Lung microvascular endothelial cell (primary cell): ENCODE measurements at places on chromosomes 1 and 21.

GRCh38 chr1:160780398-160780755, 15.6 kb upstream of the LY9 start:
- DNase-seq, result no peak

DNA sequence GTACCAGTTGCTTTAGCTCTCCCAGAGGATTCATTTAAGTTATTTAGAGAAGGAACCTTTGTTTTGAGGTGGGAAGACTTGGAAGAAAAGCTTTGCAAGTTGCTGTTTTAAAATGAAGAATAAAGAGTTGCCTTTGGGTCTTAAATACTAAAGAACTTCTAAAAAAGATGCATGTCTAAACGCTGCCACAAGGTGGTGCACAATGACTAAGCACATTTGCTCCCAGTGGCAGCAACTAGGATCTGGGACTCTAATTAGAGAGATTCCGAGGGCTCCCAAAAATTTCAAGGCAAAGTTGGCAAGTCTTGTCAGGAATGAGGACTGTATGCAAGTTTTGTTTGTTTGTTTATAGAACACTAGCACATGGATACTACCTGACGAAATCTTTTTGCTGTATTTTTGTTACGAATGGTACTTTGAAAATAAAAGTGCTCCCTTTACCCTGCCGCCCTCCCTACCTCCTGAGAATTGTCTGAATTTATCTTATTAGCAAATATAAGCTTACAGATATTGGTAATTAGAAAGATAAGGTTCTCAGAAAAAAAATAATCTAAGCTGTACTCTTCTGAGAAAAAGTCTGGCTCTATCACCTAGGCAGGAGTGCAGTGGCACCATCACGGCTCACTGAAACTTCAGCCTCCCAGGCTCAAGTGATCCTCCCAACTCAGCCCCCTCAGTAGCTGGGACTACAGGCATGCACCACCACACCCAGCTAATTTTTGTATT, 121.8 kb downstream of the HFM1 start:
- peak; percentile 78 for DNase-seq

GRCh38 chr1:167911413-167911812, 2.5 kb downstream of the ADCY10 start:
- peak; percentile 23 for DNase-seq

DNA sequence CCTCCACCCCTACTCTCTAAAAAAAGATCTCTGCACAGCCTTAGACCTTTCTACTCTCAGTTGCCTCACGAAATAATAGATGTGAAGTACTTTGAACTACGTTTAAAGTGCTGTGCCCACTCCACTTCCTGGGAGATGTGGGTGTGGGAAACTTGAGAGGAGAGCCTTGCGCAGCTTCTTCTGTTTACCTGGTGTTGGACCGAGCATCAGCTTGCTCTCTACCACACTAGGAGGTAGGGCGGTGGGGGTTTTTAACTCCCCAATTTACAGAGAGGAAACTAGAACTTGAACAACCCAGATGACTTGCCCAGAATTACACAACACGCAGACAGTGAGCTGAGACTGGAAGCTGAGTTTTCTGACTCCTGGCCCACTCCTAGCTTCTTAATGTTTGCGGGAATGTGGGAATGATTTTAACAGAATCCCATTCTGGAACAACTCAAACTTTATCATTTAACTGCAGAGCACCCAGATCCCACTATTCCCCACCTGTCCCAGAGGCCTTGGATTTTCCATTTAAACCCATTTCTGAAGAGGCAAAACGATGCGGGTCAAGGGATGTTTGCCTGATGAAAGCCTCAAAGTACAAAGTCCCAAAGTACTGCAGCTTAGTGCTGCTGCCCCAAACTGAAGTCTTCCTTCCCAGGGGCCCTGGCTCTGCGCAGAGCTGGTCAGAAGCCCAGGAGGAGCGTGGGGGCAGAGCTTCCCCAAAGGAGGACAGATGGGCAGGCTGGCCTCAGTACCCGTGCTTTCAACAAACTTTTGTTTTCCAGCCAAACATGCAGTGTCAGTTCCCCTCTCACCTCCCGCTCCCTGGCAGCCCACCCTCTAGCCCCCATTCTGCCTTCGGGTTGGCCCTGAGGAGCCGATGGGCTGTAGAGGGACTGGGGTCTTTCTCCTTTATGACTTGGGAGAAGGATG, 19.0 kb downstream of the BTG2 start:
- no peak for DNase-seq

- DNase-seq, result no peak
Measured at GRCh38 chr1:53892911-53893310, 1.1 kb upstream of the DIO1 start.

DNA sequence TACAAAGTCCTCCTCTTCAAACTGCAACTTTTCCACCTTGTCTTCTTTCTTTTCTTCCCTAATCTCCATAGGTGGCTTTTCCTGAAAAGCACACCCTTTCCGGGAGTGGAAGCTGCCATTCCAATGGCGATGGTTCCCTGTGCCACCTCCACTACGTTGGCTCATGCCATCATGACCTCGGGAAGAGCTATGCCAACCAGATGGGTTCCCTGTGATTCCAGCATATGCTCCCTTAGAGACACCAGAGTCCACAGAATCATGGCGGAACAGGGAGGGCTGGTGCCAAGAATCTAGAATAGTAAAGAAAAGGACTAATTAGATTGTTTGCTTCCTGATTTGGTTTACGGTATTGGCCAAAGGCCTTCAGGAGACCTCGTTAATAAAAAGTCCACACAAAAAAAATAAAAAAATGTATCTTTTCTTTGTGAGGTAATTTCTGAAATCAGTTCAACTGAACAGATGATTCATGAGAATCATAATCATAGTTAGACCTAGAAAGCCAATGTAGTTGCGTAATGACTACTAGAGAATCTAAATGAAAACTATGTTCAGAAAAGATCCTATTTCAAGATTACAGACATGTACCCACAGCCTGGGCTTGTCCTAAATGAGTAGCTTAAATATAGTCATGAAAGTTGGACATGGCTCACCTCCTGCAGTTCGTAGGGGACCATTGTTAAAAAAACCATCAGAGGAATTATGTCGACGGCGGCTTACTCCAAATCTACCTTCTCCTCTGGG, 30.9 kb upstream of the CCDC17 start:
- no peak for DNase-seq

GRCh38 chr1:157671895-157672294, 28.7 kb downstream of the FCRL3 start:
- DNase-seq, result no peak

GRCh38 chr1:27284425-27285273, 37.3 kb upstream of the TMEM222 start:
- DNase-seq, result peak; percentile 79

GRCh38 chr1:1291548-1292441, 11.6 kb downstream of the SCNN1D start:
- DNase-seq, result peak; percentile 83

GRCh38 chr1:1531947-1532346, 8.5 kb downstream of the TMEM240 start:
- DNase-seq, result no peak

- peak; percentile 20 for DNase-seq
Measured at GRCh38 chr1:214603819-214604252, 841 bp downstream of the CENPF start.

GRCh38 chr1:185895208-185895900, 161.2 kb downstream of the HMCN1 start:
- DNase-seq, result no peak

GRCh38 chr1:152942161-152942560, 4.8 kb upstream of the SPRR5 start:
- DNase-seq, result no peak

GRCh38 chr1:54259546-54260140, 59.7 kb downstream of the MRPL37 start:
- no peak for DNase-seq

- no peak for DNase-seq
Measured at GRCh38 chr1:36068866-36069265, 15.0 kb upstream of the TEKT2 start.

DNA sequence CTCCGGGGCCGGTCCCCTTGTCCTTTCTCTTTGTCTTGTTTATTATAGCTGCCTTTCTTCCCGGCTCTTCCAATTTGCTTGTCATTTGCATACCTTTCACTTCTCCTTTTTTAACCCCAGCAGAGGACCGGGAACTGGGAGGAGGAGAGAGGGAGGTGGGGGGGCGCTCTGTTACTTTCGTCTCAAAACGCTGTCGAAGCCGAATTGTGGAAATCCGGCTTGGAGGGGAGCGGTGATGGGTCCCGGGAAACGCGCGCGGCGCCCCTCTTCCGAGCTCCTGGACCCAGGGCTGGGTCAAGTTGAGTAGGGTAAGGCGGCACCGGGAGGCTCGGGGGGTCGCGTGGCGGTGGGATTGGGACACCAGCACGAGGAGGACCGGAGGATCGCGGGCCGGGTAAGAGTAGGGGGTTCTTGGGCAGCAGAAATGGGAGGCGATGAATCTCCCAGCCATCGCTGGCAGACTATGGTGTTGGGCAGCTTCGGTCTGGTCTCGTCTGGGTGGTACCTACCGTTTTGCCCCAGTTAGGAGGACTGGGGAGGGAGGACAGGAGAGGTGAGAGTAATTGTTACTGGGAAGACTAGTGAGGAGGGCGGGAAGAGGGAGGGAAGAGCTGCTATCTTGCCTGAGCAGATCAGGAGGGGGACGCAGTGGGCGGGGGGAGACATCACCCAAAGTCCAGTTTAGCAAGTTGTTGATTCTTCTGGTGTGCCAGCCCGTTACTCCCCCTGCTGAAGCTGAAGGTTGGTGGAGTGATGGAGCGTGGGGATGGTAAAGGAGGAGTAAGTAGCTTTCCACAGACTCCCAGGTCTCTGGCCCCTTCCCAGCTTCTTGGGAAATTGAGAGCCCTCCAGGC, 1.5 kb downstream of the PROX1 start:
- DNase-seq, result no peak

- no peak for DNase-seq
Measured at GRCh38 chr1:111236806-111237205, 9.3 kb downstream of the CHI3L2 start.

DNA sequence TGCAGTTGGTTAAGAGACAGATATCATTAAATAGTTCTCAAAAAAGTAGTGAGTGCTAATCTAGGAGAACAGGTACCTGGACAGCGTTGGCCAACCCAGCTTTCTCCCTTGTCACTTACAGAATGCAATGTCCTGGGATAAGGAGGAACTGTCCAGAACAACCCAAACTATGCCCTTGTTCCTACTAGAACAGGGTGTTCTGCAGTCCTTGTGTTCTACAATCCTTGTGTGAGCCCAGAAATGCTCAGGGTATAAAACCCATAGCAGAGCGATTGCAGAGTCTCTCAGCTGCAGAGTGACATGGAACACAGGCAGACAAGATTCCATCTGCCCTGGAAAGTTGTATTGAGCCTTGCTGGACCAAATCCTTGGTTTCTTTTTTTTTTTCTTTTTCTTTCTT, 83.5 kb upstream of the VANGL1 start:
- no peak for DNase-seq

GRCh38 chr21:45454926-45455673, 50.1 kb downstream of the COL18A1 start:
- DNase-seq, result no peak

- DNase-seq, result no peak
Measured at GRCh38 chr1:29657816-29658215, 421.5 kb downstream of the PTPRU start.

- DNase-seq, result no peak
Measured at GRCh38 chr1:19654386-19654785, 10.3 kb downstream of the NBL1 start.

- peak; percentile 45 for DNase-seq
Measured at GRCh38 chr1:94281361-94282142, 44.2 kb upstream of the ARHGAP29 start.

DNA sequence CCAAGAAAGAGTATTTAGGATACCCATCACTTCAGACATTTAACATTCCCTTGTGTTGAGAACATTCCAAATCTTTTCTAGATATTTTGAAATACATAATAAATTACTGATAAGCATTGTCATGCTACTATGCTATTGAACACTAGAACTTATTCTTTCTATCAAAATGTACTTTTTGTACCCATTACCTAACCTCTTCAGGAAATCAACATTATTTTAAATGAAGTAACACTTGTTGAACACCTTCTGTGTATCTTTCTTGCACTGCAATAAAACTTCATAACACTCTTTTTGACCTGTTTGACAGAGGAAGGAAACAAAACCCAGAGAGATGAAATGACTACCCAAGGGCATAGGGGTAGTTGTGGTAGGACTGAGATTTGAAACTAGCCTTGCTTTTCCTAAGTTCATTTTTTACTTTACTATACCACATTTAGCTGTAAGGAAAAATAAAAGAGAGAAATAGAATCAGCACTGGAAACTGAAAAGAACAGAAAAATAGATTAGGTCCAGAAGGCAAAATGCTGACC, 99.4 kb downstream of the UCHL5 start:
- DNase-seq, result no peak

DNA sequence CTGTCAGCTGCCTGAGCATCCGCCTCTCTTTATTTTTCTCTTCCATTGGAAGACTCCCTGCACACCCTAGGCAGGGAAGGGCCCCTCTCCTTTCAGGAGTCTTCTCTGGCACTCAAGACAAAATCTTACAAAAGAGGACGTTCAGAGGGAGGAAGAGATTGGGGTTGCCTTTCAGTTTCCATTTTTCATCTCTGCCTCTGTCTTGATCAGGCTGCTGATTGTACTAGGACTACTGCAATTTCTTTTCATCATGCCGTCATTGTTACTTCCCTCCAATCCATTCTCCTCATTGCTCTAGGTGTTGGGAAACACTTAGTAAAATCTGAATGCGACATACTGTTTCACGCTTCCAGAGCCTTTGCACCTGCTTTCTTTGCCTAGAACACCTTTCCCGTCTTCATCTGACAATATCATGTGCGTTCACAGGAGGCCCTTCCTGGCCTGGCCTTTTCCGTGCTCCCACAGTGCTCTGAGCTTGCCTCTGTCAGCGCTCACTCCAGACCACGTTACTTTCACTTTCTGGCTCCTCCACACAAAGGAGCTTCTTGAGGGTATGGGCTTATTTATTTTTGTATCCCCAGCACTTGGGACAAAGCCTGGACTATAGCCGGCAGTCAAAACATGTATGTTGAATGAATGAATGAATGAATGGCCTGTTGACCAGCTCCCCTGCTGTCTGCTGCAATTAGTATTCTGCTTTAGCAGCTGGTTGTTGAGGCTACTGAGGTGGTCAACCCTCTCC, 10.9 kb downstream of the LRRC71 start:
- DNase-seq, result peak; percentile 62

GRCh38 chr1:3461934-3462275, 7.4 kb downstream of the ARHGEF16 start:
- DNase-seq, result no peak

DNA sequence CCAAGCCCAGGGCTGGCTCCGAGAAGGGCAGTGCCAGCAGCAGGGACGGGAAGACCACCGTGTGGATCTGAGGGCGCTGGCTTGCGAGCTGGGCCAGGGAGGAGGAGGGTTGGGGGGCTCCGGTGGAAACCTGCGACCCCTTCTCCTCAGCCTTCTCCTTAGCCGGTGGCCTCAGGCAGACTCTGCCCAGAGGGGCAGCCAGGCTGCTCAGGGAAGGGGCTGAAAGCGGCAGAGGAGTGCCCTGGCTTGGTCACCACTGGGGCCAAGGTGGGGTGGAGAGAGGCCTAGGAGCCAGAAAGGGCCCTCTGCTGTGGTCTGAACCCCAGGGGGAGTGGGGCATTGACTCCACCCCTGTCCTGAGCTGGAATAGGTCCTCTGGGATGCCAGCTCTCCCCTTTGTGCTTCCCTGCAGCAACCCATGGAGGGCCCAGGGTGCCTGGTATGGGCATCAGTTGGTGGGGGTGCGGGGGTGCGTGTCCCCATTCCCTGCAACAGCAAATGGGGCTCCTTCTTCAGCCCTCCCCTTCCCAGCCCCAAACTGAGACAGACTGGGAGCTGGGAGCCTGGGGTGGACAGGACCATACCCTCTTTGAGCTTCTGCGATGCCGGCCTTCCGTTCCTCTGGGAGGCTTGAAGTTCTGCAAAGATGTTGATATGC, 6.5 kb upstream of the IBA57 start:
- no peak for DNase-seq
